RWPE1 (cell line): ENCODE measurements at places on chromosomes 16 and 17.

DNA sequence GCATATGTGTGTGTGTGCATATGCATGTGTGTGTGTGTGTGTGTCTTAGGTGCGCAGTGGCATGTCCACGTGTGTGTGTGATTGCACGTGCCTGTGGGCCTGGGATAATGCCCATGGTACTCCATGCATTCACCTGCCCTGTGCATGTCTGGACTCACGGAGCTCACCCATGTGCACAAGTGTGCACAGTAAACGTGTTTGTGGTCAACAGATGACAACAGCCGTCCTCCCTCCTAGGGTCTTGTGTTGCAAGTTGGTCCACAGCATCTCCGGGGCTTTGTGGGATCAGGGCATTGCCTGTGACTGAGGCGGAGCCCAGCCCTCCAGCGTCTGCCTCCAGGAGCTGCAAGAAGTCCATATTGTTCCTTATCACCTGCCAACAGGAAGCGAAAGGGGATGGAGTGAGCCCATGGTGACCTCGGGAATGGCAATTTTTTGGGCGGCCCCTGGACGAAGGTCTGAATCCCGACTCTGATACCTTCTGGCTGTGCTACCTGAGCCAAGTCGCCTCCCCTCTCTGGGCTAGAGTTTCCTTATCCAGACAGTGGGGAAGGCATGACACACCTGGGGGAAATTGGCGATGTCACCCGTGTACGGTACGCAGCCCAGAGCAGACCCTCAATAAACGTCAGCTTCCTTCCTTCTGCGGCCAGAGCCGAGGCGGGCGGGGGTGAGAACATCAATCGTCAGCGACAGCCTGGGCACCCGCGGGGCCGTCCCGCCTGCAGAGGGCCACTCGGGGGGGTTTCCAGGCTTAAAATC is 47.6 kb downstream of the IL21R start:
- no peak for DNase-seq

DNA sequence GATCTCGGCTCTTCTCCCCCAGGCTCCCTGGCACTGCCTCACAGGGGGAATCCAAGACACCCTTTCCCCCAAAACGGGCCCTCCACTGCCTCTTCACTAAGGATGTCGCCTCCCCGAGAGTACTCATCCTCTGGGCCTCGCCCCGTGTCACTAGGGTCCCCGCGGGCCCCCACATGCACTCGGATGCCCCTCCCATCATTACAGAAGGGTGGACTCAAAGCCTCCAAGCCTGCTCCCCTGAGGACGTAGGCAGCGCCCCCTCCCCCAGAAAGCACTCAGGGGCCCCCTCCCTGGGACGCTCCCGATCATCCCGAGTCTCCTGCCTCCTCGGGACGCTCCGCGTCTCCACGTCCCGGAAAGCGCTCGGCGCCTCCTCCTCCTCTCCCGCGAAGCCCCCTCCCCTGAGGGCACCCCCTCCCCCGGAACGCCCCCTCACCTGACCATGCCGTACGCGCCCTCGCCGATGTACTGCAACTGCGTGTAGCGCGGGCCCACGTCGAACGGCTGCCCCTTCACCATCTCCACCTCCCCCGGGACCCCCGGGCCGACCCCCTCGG is 338 bp downstream of the MAPK3 start:
- no peak for DNase-seq

DNA sequence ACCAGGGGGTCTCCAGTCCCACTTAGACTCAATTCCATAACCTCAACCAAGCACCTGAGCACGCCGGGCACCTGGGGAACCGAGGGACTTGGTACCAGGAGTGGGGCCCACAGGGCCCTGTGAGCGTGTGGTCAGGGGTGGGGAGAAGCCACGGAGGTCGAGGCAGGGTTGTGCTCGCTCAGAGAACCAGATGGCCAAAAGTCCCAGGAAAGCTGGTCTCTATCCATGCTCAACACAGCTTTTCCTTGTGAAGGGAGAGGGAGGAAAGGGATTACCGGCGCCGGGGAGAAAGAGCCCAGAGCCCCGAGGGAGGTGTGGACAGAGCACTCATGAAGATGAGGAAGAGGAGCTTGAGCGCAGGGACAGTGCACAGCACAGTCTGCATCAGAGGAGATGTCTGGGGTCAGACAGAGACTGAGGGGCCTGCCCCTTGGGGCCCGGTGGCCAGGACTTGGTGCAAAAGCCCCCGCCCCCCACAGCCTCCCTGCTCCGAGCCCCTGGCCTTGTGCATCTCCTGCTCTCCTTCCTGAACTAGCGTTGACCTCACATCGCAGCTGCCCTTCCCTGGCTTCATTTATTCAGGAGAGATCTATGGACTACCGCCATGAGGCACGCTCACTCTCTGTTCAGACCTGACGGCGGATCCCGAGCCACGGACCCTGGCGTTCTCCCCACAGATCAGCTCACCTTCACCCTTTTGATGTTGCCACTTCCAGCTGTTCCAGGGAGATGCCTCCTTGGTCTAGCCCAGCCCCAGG is 355.4 kb upstream of the TNRC6C start:
- no peak for DNase-seq

GRCh38 chr17:3669548-3669947 is 936 bp downstream of the EMC6 start:
- DNase-seq = no peak

- DNase-seq = no peak
Measured at GRCh38 chr17:78496311-78496710, 80.9 kb downstream of the DNAH17 start.
